ENCODE measurements at places on chromosomes 7 and 10. TPM values are rescaled to one million over a fixed set of nuclear protein-coding genes. Genes with fewer than 3 reads are reported as not detected.

GRCh38 chr10:28684986-28685580, 7.8 kb downstream of the BAMBI start:
- DNase-seq = no peak

DNA sequence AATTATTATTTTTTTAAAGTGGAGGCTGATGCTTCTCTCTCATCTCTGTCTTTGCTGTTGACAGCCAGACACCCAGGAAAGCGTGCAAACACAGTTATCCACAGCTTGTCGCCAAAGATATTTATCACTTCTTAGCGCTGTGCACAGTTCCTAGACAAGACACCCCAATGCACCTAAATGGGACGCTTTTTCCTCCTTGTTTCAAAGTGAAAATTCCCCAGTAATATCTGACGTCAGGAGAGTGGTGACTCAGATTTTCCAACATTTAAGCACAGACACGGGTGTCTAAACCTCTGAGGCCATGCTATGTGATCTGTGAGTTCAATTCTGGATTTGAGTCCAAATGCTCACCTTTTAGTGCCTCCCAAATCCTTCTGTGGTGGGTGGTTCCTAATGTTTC, 151.6 kb downstream of the EMX2 start:
- no peak for DNase-seq

- peak; percentile 52 for DNase-seq
Measured at GRCh38 chr10:121510201-121510771, 88.0 kb downstream of the FGFR2 start.

DNA sequence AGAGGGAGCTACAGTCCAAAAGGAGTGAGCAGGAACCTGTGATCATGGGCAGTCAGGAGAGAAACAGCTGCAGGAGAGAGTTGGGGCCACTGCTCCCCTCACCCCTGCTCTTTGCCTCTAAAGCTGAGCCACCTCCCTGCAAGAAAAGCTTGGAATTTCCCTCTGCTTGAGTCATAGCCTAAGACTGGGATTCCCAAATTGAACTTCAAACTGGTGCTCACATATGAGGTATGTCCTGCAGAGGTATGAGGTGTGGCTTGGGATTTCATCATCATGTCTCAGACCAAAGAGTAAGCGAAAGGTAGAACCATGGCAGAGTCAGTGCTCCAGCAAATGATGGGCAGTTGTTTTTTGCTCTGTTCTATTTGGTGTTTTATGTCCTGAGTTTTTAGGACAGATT, 237.1 kb upstream of the NRP1 start:
- DNase-seq = no peak

DNA sequence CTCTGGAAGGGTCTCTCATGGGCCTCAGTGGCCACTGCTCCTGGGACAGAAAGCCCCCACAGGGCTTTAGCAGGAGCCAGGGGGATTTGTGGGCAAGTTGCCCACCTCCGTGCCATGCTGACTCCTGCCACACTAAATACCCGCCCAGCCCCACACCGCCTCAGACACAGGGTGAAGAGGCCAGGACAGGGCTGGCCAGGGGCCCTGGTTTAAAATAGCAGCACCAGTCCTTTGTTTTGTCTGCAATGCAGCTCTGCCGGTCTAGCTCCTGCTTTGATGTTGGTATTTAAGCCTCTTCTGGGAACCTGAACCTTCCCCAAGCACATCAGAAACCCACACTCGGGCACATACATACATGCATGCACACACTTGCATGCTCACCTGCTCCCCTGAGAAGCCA, 14.4 kb upstream of the TNRC18 start:
- no peak for DNase-seq

- no peak for DNase-seq
Measured at GRCh38 chr10:125368146-125368545, 207.8 kb upstream of the CTBP2 start.

- no peak for DNase-seq
Measured at GRCh38 chr7:30829471-30829870, 58.3 kb downstream of the MINDY4 start.

DNA sequence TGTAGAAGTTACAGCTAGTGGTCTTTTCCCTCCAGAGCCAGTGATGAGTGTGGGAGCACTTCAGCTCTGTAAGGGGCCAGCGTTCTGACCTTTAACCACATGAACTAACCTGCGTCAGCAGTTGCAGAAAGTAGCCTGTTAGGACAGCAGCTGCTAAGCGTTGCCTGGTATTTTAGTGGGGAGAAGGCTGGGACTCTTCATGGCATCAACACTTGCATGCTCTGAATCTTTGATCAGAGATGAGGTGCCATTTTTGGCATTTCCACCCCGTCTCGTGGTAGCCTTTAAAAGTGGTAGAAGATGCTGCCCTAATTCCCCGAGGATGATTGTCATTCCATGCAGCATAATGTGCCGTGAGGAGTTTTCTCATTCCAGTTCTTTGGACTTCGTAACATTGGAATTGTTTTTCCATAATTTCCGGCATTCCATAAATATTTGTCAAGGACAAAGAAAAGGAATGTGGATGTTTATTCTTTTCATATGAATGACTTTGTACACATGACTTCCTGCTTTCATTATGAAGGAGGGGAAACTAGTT, 92.2 kb downstream of the AVL9 start:
- DNase-seq = no peak

DNA sequence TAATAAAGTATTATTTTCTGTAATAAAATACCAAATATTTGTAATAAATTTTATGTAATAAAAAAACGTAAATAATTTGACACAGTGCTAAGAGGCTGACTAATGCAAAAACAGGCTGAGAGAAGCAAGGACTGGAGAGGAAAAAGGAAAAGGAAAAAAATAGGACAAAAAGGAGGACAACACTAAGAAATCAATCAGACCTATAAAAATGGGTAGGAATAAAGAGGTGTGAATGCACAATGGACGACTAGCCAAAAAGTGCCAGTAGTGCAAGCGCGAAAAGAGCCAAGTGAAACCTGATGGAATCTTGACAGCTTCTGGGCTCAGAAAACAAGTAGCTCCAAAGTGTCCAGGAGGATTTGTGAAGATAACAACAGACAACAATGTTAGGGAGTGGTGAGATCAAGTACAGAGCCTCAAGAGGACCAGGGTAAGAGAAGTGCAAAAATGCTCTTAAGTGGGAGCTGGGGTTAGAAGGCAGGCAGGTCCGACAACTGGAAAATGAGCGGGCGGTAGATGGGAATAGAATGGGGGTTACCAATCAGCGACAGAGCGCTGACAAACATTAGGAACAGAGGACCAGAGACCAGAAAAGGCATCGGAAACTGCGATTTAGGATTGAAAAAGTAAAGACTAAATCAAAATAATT, 1.2 kb downstream of the BRAF start:
- no peak for DNase-seq

GRCh38 chr7:140654109-140654387, 13.4 kb upstream of the DENND2A start:
- DNase-seq = no peak

DNA sequence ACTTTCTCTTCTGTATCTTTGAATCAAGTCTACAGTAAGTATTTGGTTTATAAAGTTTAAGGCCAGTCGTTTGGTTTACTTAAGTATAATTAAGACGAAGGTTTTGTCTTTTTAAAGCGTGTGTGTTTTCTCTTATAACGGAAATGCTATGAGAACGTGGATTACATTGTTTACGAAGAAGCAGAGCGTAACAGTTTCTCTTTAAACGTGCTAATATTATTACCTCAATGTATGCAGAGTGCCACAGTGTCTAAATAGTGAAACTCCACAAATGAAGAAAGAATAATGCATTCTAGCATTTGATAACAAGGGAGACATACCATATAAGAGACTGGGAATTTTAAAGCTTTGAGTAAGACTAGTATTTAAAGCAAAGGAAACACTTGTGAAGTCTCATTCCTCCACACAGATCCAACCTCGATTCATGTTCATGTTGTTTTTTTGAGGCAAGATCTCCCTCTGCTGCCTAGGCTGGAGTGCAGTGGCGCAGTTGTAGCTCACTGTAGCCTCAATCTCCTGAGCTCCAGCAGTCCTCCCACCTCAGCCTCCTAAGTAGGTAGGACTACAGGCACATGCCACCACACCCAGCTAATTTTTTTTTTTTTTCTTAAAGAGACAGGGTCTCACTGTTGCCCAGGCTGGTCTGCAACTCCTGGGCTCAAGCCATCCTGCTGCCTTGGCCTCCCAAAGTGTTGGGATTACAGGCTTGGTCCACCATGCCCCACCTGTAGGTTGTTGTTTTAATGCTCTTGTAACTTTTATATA, 75.1 kb downstream of the ANKRD61 start:
- DNase-seq = no peak

Gene NME8
- not detected for total RNA-seq

Gene ZP3
- total RNA-seq = 1.5 TPM

Gene CARD11
- 2.2 TPM for total RNA-seq

Gene TAF3
- total RNA-seq = 11.9 TPM

Gene PLEKHS1
- total RNA-seq = not detected

Gene PPP2R2D
- 53.2 TPM for total RNA-seq

Gene PRKG1
- total RNA-seq = 19.9 TPM

Gene RPEL1
- not detected for total RNA-seq

Gene ZMYND11
- total RNA-seq = 134 TPM

Gene NUTM2E
- not detected for total RNA-seq

Gene WNT2
- total RNA-seq = 0.83 TPM
